ENCODE measurements at places on chromosomes 3 and 15.

DNA sequence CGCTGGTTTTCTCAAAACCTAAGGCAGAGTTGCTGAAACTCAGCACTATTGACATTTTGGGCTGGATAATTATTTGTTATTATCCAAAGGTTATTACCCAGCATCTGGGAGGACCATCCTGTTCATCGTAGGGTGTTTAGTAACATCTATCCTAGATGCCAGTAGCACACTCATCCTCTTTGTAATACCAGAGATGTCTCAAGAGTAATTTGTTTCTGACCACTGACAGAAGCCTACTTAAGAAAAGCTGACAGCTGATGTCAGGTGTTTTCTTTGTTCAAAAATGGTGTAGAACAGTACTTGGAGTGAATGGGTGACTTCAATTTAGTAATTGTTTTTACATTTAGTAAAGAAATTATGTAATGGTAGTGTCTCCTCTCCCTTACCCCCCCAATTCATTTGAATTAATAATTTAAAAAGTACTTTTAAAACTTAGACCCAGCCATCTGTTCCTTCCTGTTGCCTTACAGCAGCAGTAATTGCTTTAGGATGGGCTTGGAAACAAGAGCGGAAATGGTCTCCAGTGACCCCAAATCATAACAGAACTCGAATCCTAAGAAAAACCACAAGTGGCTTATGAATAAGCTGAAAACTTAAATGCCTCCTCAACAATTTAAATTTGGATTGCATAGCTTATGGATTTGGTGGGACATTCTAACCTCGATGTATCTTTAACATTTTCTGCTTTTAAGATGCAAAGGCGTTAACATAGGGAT is 105.4 kb downstream of the PTPRG start:
- DNase-seq: no peak

GRCh38 chr3:58679446-58679845 is 12.9 kb upstream of the FAM3D start:
- no peak for DNase-seq

GRCh38 chr3:47491186-47491585 is 15.4 kb upstream of the SCAP start:
- DNase-seq: no peak

GRCh38 chr3:45906681-45907407 is 20.5 kb downstream of the CCR9 start:
- no peak for DNase-seq

DNA sequence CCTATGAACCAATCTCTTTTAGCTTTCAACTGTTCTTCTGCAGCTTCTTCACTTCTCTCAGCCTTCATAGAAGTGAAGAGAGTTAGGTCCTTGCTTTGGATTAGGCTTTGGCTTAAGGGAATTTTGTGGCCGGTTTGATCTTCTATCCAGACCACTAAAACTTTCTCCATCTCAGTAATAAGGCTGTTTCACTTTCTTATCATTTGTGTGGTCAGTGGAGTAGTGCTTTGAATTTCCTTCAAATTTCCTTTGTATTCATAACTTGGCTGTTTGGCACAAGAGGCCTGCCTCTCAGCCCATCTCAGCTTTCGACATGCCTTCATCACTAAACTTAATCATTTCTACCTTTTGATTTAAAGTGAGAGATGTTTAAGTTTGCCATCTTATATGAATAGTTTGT is 21.7 kb downstream of the DZIP1L start:
- DNase-seq: no peak

GRCh38 chr3:27486336-27486735 is 2.2 kb upstream of the SLC4A7 start:
- DNase-seq: no peak

- no peak for DNase-seq
Observed at GRCh38 chr3:122975163-122975923, 52.2 kb downstream of the SEMA5B start.

- DNase-seq: no peak
Observed at GRCh38 chr3:173690542-173691180, 293.1 kb downstream of the NLGN1 start.

GRCh38 chr3:59641169-59641899 is 591.5 kb upstream of the CFAP20DC start:
- DNase-seq: no peak

- peak; percentile 61 for DNase-seq
Observed at GRCh38 chr15:64151727-64152506, at the start of gene SNX22. Gene SNX22, plus strand, starts transcription at chr15:64151731. Its CDS starts 45 bp downstream, at chr15:64151776.

- DNase-seq: no peak
Observed at GRCh38 chr3:194121891-194122631, 13.9 kb upstream of the HES1 start.

- peak; percentile 20 for DNase-seq
Observed at GRCh38 chr15:94297558-94297957, 66.2 kb downstream of the MCTP2 start.

- DNase-seq: no peak
Observed at GRCh38 chr15:101667881-101668280, 15.7 kb upstream of the TM2D3 start.

GRCh38 chr3:13462822-13463221 is 17.3 kb upstream of the HDAC11 start:
- no peak for DNase-seq

DNA sequence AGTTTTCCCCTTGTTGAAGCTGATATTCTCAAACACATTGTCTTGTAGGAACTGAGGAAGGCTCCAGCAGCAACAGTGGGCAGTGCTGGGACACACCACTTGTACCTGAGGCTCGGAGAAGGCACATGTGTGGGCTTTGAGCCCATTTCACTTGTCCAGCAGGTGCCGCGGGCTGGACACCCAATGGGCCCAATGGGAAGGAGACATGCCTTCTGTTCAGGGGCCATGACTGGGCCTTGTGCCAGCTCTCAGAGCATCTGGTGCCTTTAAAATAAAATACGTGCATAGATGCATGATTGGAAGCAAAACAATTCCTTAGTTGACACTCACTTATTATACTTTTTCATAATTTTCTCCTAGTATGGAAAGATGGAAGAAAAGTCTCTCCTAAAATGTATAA is 334.2 kb downstream of the KLF13 start:
- DNase-seq: no peak

- no peak for DNase-seq
Observed at GRCh38 chr15:43316016-43316970, 14.1 kb downstream of the LCMT2 start.

DNA sequence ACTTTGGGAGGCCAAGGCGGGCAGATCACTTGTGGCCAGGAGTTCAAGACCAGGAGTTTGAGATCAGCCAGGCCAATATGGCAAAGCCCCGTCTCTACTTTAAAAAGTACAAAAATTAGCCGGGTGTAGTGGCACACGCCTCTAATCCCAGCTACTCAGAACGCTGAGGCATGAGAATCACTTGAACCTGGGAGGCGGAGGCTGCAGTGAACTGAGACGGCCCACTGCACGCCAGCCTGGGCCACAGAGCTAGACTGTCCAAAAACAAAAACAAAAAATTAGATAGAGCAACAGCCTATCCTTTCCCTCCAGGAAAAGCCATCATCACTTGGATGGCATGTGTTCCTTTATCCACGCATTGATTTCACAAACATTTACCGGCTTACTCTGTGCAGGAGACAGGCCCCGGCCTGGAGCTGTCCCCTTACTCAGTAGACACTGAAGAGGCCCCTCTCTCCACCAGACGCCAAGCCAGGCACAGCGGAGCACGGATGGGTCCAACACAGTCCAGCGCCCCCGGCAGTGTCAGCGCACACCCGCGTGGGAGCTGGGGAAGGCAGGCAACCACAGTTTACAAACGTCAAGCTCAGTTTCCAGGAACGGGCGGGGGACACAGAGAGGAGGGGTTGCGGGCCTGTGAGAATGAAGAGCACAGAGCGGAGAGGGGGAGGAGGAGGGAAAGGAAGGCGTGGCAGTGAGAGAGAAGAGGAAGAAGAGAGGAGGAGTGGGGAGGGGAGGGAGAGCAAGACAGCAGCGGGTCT is 3.1 kb downstream of the GP5 start:
- no peak for DNase-seq

DNA sequence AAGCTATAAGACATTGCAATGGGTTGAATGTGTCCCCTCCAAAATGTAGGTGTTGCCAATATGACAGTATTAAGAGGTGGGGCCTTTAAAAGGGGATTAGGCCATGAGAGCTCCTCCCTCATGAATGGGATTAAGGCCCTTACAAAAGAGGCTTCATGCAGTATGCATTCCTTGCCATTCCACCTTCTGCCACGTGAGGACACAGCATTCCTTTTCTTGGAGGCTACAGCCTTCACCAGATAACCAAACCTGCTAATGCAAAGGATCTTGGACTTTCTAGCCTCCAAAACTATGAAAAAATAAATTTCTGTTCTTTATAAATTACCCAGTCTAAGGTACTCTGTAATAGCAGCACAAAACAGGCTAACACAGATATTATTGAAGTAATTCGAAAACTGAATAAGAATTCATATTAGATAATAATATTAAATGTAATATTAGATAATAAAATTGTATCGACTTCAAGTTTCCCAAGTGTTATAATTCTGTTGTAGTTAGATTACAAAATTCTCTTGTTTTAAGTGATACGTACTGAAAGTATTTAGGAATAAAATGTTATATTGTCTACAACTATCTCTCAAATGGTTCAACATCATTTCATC is 29.4 kb upstream of the ATP8B4 start:
- DNase-seq: no peak

- DNase-seq: no peak
Observed at GRCh38 chr3:150296123-150296735, 111.9 kb upstream of the TSC22D2 start.

- DNase-seq: no peak
Observed at GRCh38 chr3:155334215-155334913, 40.9 kb upstream of the STRIT1 start.

DNA sequence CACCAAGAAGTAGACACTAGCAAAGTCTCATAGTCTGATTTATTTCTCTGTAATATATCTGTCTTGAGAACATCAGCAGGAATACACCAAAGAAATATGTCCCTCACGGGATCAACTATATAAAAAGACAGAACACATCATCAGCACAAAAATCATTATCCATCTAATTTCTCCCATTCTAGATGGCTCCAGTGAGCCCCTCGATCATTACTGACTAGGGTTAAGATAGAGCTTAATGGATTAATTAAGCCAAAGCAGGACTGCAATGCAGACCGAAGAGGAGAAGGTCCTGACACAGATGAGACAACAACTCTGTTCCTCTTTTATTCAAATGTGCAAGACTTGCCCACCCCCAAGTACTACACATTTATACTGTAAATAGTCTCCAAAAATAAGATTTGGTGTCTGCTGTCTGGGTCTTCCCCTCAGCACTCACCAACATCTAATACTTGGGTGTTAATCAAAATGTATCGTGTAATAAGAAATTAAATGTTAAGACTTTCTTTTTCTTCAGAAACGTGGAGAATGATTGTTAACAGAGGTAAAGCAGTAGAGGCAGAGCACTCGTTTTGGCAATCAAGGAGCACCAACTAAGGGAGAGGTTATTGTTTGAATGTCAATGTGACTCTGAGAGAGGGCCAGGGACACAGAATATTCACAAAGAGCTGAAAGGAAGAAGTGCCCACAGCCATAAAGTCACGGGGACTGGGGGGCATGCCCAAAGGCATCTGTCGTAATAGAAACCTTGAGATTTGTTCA is 133.6 kb downstream of the TIGIT start:
- DNase-seq: no peak

GRCh38 chr3:30222441-30222840 is 384.0 kb upstream of the TGFBR2 start:
- no peak for DNase-seq

- DNase-seq: no peak
Observed at GRCh38 chr3:23590424-23591273, 215.1 kb upstream of the UBE2E1 start.

- DNase-seq: no peak
Observed at GRCh38 chr3:51686512-51687215, 15.6 kb downstream of the TEX264 start.

DNA sequence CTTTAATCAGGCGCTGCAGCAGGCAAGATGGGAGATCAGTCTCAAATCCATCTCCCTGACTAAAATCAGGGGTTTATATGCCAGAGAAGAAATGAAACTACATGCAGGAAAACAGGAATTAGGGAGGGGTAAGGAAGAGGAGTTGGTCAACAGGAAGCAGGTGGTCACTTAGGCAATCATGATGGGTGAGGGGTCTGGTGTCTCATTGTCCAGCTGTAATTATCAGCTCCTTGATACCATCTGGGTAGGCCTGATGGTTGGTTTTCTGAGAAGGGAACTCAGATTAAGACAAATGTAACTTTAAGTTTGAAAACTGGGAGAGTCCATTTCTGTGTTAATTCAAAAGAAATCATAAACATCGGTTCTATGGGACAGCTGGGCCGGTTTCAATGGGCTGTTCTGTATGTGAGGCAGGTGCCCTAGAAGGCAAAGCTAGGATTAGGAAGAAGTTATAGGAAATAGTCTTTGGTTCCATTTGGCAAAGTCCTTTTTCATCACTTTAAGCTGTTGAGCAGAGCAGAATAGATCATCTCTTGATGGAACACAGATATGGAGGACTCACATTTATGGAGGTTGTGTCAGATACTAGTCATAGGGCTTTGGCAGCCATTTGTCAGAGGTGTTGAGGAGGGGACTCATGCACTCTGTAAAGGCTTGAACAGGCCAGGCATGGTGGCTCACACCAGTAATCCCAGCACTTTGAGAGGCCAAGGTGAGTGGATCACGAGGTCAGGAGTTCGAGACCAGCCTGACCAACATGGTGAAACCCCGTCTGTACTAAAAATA is 149.4 kb downstream of the VGLL4 start:
- DNase-seq: no peak

DNA sequence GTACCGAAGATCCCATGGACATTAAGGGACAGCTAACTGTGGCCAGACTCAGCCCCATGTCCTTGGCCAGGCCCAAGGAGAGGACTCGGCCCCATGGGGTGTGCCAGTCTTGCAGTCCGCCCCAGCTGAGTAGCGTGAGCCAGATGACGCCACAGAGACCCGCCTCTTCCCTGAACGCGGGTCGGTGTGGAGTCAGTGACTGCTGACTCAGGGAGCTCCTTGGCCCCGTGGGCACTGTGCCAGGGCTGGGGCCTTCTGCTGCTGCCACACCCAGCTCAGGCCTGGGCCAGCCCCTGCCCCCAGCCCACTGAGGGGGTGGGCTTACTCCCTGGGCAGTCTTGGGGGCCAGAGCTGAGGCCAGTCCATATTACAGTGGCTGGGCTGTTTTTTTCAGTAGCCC is 52.8 kb downstream of the PLXNA1 start:
- peak; percentile 9 for DNase-seq

GRCh38 chr15:67091071-67091979 is 25.9 kb downstream of the SMAD3 start:
- DNase-seq: no peak

DNA sequence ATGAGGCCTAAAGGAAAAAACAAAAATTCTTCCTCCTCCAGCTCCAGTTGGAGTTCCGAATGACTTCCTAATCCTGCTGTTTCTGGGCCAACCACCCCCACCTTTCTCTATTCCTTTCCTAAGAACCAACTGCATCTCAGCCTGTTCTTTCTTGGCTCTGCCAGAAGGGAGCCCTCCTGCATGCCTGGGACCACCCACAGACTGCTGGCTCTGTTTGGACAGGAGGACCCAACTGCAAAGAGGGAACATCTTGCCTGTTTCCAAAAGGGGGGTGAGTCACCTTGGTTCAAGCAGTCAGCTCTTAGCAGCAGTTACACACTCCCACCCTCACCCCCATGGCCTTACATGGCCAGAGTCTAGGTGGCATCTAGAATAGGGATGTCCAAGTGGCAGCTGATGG is 116.0 kb upstream of the PRICKLE2 start:
- no peak for DNase-seq

GRCh38 chr3:195601382-195601781 is 17.6 kb upstream of the APOD start:
- no peak for DNase-seq

GRCh38 chr15:63941698-63942465 is 104.4 kb downstream of the DAPK2 start:
- no peak for DNase-seq

- DNase-seq: no peak
Observed at GRCh38 chr3:100682854-100683760, 26.2 kb upstream of the TFG start.

All from hematopoietic multipotent progenitor cell treated with erythropoietin and hydrocortisone succinate and interleukin-3 and kit ligand, for 17 days (in vitro differentiated cells).